Chondrocyte (in vitro differentiated cells): ENCODE measurements at places on chromosomes 6 and 20. TPM values are rescaled to one million over a fixed set of nuclear protein-coding genes. Genes with fewer than 3 reads are reported as not detected.

Gene LPIN3
- 3.3 to 5.1 TPM (median 3.5 TPM) in 3 replicates for total RNA-seq

- no peak overlapping the region for H3K4me3 ChIP-seq
- H3K27ac ChIP-seq = no peak overlapping the region
- DNase-seq = no peak
- no peaks in the 10 kb centered on the region for H3K27me3 ChIP-seq
Measured at GRCh38 chr6:29656157-29656556, 735 bp upstream of the MOG start.

GRCh38 chr20:41135187-41135887, 2.0 kb upstream of the PLCG1 start:
- no peaks in the 10 kb centered on the region for H3K36me3 ChIP-seq
- H3K27ac ChIP-seq = peak overlapping the region; percentile 38

DNA sequence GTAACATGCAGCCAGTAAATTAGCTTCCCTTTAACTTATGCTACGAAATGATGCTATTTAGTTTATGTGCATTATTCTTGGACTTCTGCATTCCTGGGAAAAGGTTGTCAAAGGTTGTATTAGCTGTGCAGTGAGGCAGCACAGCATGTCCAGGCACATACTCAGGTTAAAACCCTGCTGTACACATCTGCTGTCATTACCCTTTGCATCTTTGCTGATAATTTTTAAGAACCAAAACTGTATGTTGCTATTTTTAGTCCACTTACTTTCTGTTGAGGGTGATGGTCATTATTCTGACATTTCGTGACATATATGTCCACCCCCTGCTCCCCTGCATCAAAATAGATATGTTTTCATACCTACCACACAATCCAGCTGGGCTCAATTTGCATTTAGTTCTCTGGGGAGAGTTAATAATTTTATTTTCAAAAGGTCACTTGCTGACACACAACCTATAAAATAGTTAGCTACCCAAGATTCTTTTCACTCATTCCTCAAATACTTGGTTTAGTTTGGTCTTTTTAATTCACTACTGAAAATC, 142.5 kb upstream of the SPACA1 start:
- H3K36me3 ChIP-seq = no peaks in the 10 kb centered on the region
- H3K27ac ChIP-seq = no peak overlapping the region
- no peak overlapping the region for H3K4me3 ChIP-seq
- peaks cover 41% of the 10 kb centered on the region for H3K27me3 ChIP-seq
- DNase-seq = no peak

GRCh38 chr6:139640448-139640847, 266.0 kb upstream of the CITED2 start:
- no peak overlapping the region for H3K27ac ChIP-seq
- no peak for DNase-seq
- H3K4me1 ChIP-seq = peaks cover 30% of the 10 kb centered on the region
- no peaks in the 10 kb centered on the region for H3K36me3 ChIP-seq
- H3K4me3 ChIP-seq = no peak overlapping the region
- no peaks in the 10 kb centered on the region for H3K27me3 ChIP-seq

Gene TFAP2B
- 6.4 to 16.7 TPM (median 14.8 TPM) in 3 replicates for total RNA-seq
